ENCODE measurements at places on chromosomes 12 and 14. TPM values are rescaled to one million over a fixed set of nuclear protein-coding genes. Genes with fewer than 3 reads are reported as not detected.

KRT82 gene
- total RNA-seq, result not detected

PLEKHD1 gene
- not detected for total RNA-seq

PMEL gene
- total RNA-seq, result 0.47 TPM

AKAP3 gene
- 0.58 TPM for total RNA-seq

SIX6 gene
- not detected for total RNA-seq

HVCN1 gene
- 1.3 TPM for total RNA-seq

TAS2R46 gene
- not detected for total RNA-seq

TSFM gene
- total RNA-seq, result 13.6 TPM

BBOF1 gene
- 5.8 TPM for total RNA-seq

PRIMA1 gene
- total RNA-seq, result not detected

SLC2A13 gene
- total RNA-seq, result 10.3 TPM

NOVA1 gene
- 1.6 TPM for total RNA-seq

ARHGEF40 gene
- 32.8 TPM for total RNA-seq

PAH gene
- not detected for total RNA-seq

NRXN3 gene
- total RNA-seq, result 2.2 TPM

PTCSC3 gene
- not detected for total RNA-seq

POTEG gene
- total RNA-seq, result not detected
